ENCODE measurements at places on chromosomes 11 and 22.

DNA sequence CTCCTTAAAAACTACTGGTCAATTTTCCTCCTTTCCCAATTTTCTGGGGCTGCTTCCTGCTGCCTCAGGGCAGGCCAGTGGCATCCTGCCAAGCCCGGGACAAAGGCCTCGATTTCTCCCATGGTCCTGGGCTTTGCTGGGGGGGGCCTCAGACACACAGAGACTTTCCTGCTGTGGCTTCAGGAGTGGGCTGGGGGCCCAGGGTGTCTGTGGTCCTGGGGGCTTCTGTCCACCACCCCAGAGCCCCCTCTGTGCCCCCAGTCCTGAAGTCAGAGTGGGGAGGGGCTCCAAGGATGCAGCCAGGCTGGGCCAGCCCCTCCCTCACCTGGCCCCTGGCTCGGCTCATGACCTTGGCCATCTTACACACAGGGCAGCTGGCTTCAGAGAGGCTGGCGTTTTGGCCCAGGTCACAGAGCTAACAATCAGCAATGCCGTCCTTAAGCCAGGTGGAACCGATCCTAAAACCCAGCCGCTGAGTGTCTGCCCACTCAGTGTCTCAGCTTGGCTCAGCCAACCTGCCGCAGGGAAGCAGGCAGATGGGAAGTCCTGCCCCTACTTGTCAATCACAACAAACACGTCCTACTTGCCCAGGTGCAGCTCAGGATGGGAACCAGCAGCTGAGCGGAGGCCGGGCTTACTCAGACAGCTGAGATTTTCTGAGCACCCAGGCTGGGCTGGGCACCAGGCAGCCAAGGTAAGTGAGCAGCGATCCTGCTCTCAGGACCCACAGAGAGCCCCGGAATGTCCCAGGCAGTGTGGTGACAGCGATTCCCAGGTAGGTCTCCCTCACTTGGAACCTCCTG is 34.6 kb downstream of the OSBPL5 start:
- DNase-seq: no peak

DNA sequence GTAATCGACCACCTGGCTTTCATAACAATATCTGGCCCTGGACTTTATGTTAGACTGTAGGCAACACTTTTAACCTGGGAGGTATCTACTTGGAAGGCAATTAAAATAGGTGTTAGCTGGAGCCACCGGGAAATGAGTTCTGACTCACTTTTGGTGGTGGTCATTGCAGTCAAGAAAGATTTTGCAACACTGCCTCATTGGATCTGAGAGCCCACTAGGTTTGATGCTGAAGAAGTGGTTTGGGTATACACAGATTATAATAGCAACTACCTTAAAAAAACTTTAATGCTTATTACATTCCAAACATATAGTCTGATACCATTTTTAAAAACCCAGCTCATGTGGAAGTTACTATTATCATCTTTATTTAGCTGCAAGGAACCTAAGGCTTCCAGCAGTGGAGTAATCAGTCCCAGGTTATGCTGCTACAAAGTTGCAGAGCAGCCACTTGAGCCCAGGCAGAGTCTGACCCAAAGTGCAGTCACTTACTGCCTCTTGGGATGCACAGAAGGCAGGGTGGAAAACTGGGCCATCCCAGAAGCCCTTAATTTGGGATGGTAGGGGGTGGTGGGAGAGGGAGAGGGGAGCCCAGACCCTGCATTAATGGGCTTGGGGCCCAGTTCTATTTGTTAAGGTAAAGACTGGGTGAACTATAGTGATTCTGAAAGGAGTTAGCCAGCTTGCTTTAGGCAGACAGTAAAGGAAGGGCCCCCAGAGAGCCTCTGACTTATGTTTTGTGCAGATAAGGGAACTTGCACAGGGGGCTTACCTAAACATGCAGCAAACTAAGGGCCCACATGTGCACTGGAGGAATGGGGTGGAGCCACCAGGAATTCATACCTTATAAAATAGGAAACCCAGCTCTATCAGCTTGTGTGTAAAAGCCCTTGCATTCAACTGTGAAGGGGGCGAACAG is 149.4 kb downstream of the SNX19 start:
- no peak for DNase-seq

DNA sequence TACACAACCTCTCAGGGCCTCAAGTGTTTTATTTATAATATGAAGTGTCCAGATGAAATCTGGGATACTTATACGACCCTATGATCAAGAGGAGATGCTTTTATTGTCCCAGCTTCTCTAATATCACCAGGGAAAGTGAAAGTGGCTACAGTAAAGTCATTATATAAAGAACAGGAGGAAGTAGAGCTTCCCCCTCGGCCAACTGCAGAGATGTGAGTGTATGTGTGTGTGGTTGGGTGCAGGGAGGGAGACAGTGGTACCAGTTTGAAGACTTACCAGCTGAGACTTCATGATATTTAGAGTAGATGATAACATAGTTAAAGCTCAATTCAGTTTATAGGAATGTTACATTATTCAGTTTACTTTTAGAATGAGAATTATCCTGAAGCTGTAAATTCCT is 373.6 kb upstream of the DDI1 start:
- no peak for DNase-seq

GRCh38 chr11:84437071-84437980 is 1151.2 kb upstream of the CCDC90B start:
- no peak for DNase-seq

DNA sequence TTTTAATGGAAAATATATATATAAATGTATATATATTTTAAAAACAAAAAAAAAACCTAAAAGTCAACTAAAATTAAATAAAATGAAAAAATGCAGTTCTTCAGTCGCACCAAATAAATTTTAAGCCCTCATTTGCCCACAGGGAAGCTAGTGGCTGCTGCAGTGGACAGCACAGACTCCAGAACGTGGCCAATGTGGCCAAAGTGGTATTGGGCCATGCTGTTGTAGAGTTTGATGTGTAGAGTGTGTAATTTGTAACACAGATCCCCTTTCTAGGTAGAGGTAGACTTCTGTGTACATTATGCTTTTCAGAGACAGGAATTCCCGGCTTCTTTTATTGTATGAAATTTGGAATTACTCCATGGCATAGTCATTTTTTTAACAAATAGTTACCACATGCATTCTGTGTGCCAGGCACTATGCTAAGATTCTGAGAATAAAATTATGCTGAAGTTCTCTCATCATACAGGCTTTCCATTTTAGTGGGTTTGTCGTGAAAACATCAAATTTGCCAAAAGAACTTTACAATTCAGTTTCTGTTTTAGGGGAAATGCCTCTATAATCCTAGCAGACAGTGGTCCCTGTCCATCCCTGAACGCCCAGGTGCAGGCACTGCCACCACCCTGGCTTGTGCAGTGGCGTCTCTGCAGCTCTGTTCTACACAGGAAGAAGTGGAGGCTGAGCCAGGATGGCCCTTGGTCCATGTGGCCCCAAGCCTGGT is 68.5 kb downstream of the MED15 start:
- DNase-seq: no peak

DNA sequence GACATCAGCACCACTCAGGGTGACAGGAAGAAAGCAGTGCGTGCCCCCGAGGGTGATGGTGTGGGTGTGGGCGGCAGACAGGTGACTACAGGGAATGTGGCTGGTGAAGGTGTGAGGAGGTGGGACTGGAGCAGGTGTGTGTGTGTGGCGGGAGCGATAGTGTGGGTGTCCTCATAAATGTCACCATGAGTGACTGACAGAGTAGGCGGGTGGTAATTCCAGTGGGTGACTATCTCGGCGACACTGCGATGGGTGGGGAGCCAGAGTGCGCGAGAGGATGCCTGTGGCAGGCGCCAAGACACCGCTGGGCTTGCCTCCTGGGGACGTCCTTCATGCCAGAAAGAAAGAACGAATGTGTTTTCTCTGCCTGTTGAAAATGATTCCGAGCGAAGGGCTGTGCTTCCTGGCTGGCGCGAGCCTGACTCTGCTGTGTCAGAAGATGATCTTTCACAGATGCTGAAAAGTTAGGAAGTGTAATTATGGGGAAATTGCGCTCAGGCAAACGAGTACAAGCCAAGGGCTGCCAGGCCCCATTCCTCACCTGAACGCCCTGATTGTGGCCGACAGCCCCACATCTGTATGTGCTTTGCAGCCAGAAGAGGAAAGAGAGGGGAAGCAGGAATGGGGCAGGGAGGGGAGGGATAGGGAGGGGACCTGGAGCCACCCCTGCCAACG is 98.8 kb upstream of the CD82 start:
- DNase-seq: no peak

DNA sequence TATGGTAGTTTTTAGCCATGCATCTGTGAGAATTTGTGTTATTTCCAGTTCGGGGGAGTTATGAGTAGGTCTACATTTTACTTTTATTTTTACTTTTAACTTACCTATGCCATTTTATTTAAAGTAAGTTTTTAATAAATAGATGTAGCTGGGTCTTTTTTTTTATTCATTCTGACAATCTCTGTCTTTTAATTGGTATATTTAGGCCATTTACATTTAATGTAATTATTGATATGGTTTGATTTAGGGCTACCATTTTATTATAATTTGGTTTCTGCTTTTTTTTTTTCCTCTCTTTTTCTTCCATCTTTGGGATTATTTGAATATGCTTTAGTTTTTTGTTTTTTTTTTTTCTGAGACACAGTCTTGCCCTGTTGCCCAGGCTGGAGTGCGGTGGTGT is 1.9 kb downstream of the SWAP70 start:
- no peak for DNase-seq

DNA sequence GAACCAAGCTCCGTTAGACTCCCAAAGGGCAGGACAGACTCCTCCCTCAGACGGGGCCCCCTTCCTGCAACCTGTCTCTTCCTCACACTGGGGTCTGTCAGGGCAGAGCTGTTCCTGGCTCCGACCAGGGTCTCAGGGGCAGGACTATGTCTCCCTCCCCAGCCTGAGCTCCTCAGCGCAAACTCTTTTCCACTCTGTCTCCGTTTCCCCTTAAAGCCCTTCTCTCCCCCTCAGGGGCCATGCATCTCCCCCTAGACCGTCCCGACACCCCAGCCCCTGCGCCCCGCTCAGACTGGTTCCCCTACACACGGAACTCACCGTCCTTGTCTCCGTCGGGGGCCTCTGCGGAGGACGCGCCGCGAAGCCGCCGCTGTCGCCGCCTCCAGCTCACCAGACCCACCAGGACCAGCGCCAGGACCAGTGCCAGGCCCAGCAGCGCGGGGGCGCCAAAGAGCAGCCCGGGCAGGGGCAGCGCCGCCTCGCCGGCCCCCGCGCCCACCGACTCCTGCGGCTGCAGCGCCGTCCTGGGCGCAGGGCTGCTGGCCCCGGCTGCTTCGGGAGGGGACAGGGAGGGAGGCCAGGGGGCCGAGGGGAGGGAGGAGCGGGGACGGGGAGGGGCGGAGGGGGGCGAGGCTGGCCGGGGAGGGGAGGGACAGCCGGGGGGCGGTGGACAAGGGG is 684 bp downstream of the TNFRSF13C start:
- peak; percentile 76 for DNase-seq

GRCh38 chr11:72702577-72703241 is 28.5 kb upstream of the PDE2A start:
- DNase-seq: no peak

- DNase-seq: no peak
These were observed 35.2 kb downstream of the MAML2 start for GRCh38 chr11:96307776-96308140.

DNA sequence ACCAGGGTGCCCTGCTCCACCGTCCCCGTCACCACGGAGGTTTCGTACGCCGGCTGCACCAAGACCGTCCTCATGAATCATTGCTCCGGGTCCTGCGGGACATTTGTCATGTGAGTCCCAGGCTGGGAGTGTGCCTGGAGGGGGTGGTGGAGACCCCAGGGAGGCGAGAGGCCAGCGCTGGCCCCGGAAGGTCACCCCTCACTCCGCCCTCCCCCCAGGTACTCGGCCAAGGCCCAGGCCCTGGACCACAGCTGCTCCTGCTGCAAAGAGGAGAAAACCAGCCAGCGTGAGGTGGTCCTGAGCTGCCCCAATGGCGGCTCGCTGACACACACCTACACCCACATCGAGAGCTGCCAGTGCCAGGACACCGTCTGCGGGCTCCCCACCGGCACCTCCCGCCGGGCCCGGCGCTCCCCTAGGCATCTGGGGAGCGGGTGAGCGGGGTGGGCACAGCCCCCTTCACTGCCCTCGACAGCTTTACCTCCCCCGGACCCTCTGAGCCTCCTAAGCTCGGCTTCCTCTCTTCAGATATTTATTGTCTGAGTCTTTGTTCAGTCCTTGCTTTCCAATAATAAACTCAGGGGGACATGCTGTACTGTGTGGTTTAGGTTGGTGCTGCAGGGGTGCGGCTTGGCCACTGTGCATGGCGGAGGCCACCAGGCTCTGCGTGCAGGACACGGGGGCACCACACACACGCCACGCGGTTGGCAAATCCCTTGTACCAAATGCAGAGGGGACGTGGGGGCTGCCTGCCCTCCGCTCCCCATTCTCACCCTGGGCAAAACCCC is 35.4 kb downstream of the MUC2 start:
- no peak for DNase-seq

- DNase-seq: no peak
These were observed 7.5 kb downstream of the KREMEN1 start for GRCh38 chr22:29080106-29080975.

- no peak for DNase-seq
These were observed 379 bp upstream of the SLC3A2 start for GRCh38 chr11:62880231-62880802.

DNA sequence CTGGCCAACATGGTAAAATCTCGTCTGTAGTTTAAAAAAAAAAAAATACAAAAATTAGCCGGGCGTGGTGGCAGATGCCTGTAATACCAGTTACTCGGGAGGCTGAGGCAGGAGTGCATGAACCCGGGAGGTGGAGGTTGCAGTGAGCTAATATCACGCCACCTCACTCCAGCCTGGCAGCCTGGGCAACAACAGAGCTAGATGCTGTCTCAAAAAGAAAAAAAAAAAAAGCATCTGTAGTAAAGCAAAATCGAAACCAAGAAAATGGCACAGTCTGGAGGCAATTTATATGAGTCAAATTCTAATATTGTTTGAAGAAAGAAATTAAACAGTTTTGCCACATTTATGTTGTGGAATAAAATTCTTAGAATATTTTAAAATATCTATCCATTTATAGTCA is 365.0 kb upstream of the CHORDC1 start:
- no peak for DNase-seq

- DNase-seq: no peak
These were observed 11.8 kb upstream of the SWAP70 start for GRCh38 chr11:9651899-9652748.

DNA sequence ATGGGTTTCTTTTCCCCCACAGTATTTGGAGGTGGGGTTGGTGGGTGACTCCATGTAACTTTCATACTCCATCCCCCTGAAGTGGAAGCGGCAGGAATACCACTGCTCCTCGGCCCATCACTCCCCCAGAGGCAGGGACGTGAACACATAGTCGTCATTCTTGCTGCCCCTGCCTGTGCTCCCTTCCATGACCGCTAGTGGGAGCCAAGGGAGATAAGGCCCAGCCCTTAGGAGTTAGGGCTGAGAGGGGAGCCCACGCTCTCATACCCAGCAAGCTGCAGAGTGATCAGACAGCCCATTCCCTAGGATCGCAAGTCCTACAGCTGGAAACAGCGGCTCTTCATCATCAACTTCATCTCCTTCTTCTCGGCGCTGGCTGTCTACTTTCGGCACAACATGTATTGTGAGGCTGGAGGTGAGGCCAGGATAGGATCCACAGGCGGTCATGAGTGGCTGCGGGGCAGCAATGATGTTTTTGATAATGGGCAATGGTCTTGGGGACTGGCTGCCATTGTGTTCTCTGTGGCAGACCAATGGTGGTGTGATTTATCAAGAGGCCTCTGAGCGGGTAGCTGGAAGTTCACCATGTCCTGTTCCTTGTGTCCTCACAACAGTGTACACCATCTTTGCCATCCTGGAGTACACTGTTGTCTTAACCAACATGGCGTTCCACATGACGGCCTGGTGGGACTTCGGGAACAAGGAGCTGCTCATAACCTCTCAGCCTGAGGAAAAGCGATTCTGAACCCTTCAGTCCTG is 15.9 kb downstream of the RHOG start:
- peak; percentile 85 for DNase-seq

Measured in CD4-positive, alpha-beta T cell treated with Interleukin-15 for 4 hours (primary cell).